ENCODE measurements at places on chromosomes 13 and 19.
A peak's percentile ranks its signal among the peaks of the same experiment; 100 is the strongest.

DNA sequence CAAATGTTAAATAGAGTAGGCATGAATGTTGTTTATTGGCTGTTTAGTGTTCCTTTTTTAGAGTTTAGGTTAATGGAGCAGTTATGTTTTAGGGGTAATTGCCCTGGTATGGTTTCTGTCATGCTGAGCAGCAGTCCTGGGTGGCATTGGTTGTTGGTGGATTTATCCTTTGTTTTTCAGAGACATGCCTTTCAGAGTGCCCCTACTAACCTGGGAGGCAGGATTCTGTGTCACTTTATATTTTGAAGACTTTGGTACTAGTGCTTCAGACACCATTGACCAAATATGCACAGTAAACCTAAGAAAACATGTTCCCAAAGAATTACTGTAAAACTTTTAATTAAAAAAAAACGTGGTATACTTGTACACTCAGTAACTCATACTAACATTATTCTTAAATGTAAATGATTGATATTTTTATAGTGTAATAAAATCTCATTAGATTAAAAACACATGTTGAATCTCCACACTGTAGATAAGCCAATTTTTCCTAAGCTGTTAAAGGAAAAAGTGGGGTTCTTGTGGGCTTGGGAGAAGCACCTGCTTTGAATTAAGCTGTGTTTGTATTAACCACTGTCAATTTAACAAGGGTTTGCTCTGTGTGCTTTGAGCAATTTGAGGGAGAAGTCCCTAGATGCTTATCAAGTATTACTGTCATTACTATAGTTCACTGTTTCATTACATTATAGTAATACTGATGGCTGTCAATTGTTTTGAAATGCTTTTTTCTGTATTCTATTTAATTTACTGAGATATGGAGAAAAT lies 133.2 kb downstream of the LMO7 start:
- DNase-seq, result no peak

GRCh38 chr13:60074397-60074796 lies 89.3 kb downstream of the DIAPH3 start:
- DNase-seq, result no peak

GRCh38 chr19:40519352-40520322 lies 52.8 kb downstream of the SPTBN4 start:
- peak; percentile 89 for DNase-seq

GRCh38 chr19:38194061-38194701 lies 29.8 kb downstream of the DPF1 start:
- DNase-seq, result no peak

DNA sequence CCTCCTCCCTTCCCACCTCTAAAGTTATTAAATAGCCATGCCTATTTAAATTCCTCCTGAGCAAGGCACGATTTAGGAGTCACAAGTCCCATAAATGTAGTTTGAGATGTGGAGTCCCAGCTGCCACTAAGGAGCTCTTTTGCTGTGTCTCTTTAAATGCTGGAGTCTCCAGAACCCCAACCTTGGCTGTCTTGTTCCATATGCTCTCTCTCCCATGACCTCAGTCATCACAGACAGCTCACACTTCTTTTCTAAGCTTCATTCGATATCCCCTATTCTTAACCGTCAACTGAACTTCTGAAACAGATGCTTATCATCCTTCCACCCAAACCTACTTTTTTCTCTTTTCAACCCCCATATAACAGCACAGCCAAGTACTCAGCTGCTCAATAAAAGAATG lies 197.1 kb downstream of the VWA8 start:
- DNase-seq, result no peak

GRCh38 chr13:31350560-31350959 lies 150.8 kb downstream of the B3GLCT start:
- DNase-seq, result no peak

GRCh38 chr13:30759748-30760147 lies 24.4 kb downstream of the ALOX5AP start:
- no peak for DNase-seq

DNA sequence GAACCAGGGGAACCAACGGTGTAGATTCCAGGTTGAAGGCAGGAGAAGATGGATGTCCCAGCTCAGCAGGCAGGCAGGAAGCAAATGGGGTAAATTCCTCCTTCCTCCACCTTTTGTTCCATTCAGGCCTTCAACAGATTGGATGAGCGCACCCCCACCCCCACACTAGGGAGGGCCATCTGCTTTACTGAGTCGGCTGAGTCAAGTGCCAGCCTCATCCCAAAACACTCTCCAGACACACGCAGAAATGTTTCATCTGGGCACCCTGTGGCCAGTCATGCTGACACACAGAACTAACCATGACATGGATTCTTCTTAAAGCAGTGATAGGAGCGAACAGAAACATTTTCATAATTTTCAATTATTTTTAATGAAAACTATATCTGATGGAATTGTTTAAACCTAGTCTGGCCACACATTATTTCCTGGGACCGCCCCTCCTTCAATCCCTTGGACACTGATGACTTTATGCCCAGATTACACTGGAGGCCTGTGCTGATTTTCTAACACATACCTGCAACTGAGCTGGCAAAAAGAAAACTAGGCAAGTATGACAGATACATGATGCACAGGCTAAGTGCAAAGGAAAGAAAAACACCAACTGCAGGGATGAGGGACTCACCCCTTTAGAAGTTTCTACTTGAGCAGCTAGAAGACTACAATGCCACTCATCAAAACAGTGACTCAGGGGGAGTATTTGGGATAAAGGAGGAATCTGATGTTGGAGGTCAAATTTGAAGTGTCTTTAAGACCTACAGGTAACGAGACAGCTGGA lies 154.2 kb downstream of the TNFRSF19 start:
- no peak for DNase-seq

DNA sequence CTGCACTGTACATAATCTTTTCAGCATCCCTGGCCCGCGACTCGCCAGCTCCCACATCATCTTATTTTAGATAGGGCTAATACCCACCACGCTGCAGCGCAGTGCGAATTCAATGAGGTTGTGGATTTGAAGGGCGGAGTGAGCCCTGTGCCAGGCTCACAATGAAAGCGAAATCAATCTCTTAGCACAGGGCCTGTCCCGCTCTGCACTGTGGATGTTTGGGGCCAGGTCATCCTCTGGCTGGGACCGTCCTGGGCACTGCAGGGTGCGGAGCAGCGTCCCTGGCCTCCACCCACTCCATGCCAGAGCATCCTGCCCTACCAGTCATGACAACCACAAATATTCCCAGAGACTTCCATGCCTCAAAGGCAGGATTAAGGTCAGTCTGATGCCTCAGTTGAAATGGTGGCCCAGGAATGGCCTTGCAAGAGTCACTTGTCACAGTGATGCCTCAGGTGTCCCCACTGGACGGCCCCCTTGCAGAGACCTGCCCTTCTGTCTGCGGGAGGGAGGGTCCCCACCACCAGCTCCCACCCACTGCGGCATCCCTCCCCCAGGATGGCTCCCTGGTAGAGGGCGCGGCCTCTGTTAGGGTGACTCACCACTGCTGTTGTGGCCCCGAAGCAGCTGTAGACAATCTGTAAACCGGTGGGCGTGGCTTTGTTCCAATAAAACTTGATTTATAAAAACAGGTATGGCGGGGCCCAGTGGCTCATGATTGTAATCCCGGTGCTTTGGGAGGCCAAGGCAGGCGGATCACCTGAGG lies 5.6 kb downstream of the UHRF1 start:
- DNase-seq, result no peak

DNA sequence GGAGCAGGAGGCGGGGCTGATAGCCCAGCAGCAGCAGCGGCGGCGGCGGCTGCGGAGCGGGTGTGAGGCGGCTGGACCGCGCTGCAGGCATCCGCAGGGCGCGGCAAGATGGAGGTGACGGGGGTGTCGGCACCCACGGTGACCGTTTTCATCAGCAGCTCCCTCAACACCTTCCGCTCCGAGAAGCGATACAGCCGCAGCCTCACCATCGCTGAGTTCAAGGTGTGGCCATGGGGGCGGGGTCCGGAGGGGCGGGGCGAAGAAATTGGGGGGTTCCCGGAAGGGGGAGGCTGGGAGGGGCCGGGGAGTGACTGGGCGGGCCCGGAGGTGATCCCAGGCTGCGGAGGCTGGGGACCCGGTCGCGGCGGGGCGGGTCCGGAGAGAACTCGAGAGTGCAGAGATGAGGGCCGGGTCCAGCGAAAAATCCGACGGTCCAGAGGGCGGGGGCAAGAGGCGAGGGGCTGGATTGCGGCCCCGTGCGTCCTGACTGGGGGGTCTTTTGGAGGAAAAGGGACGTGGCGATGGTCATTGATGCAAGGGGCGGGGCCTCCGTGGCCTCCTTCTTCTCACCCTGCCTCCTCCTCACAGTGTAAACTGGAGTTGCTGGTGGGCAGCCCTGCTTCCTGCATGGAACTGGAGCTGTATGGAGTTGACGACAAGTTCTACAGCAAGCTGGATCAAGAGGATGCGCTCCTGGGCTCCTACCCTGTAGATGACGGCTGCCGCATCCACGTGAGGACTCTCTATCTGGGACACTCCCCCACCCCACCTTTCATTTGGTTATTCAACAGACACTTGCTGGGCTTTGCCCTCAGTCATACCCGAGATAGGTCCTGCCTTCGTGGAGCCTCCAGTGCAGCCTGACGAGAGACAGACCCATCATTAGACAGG lies at the start of gene TBCB:
TSS of gene TBCB (plus strand) at position 16 of the 891 bp plus-strand sequence. CDS start at position 109, 93 bp downstream.
- DNase-seq, result no peak

DNA sequence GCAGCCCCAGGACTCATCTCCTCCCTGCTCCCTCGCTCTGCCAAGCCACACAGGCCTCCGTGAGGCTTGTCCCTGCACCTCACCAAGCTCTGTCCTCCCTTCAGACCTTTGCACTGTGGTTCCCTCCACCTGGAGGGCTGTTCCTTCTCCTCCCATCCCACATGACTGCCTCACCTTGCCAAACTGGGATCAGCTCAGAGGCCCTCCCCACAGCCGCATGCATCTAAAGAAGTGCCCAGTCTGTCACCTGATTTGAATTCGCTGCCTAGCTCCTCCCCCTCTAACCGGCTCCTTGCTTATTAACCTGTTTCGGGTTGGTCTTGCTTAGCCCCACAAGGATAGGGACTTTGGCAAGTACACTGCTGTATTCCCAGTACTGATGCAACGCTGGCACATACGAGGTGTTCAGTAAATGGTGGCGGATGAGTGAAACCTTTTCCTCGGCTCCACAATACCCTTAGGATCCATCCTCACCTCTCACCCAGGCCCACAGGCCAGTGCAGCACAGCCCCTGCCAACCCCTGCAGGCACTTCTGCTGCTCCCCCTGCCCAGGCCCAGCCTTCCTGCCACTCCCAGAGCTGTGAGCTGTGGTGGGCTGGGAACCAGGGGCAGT lies 4.4 kb downstream of the AKT2 start:
- DNase-seq, result no peak

- no peak for DNase-seq
Observed at GRCh38 chr13:25149711-25150110, 22.4 kb downstream of the AMER2 start.

DNA sequence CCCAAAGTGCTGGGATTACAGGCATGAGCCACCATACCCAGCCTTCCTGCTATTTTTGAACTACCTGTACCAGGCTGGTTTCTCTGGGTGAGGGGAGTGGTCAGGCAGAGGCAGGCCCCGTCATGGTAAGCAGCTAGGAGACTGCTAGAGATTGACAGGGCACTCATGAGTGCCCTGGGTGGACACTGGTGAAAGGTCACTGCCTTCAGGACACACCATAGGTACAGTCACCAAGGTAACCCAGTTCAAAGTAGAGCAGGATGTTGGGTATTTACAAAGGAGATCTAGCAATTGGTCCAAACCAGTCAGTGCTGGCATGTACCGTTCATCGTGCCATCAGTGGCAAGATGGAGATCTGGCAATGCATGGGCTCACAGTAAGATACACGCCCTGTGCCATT lies 25.5 kb downstream of the DPRX start:
- DNase-seq, result no peak
